ENCODE measurements at places on chromosomes 4 and X.

DNA sequence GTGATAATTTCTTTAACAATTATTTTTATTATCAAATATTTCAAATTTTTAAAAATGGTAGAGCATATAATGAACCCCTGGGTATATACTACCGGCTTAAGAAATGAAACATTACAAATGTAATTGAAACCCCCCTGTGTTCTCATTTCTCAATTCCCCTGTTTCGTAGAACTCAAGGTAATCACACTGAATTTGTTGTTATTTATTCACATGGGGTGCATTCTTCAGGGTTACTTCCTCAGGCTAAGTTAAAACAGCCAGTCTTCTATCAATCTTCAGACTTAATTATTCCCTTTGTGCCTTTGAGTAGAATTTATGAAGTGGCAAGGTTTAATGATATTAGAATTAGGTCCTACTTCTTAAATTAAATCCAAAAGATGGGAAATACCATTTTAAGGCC, 128.2 kb downstream of the ANAPC10 start:
- DNase-seq = no peak

DNA sequence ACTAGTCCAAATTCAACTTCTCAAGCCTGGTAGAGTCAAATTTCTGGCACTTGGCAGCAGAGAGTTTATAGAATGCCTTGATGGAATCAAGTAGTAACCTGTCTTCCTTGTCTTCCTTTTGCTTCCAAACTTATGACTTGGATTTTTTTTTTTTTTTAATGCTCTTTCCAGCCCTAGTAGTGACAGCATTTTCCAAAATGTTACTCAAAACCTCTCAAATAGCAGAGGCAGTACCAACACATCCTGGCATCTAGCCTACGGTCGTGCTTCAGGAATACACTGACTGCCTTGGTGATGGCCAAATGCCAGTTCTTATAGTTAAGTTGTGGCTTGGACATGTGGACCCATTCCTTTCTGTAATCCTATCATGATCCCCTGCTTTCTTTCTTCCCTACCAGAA, 46.0 kb downstream of the GALNT7 start:
- no peak for DNase-seq

DNA sequence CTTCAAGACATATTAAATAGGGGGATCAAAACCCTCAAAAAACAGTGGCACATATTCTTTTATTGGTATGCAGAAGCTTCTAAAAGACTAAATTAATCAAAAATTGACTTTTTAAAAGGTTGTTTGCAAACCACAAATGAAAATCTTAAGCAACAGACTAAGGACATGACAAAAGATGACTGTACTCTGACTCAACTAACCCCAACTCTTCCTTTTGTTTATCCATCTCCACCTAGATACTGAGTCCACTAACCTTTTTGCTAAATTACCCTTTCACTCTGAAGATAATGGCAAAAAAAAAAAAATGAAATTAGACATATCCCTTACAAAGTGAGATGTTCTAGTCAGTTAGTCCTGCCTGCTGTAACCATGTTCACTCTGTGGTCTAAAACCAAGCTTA, 91.6 kb upstream of the NLRP2B start:
- no peak for DNase-seq

GRCh38 chr4:53141308-53141707, 224.6 kb downstream of the SCFD2 start:
- no peak for DNase-seq

DNA sequence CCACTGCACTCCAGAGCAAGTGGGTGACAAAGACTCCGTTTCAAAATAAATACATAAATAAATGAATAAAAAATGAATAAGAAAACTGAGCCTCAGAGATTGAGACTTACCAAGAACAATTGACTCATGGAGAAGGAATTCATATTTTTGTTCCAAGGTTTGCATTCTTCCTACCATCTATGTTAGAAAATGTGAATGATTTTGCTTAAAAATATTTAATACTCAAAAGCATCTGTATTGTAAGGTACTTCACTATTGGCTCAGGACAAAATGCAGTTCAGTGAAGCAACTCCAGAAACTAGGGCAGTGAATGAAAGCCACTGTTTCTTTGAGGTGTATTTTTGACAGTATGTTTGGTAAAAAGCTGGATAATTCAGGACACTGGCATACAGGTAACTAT, 54.1 kb downstream of the XAGE2 start:
- no peak for DNase-seq

GRCh38 chrX:152901816-152902501, 4.1 kb downstream of the ZNF185 start:
- DNase-seq = no peak

GRCh38 chr4:36137336-36137735, 107.0 kb downstream of the ARAP2 start:
- DNase-seq = no peak

DNA sequence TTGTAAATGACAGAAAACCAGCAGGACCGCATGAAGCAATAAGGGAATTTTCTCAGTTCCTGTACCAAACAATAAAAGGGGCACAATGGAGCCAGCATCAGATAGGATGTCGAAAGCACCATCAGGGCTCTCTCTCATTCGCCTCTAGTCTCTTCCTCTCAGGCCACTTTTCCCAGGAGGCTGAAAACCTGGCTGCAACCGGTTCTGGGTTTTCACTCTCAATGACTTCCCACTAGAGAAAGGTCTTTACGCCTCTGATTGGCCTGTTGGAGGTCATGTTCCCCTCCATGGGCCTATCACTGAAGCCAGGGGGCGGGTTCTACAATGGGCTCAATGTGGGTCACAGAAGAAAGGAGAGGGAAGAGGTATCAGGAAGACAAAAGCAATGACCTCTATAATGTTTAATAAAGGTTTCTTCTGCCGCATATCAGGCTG, 29.3 kb downstream of the ZNF827 start:
- no peak for DNase-seq

DNA sequence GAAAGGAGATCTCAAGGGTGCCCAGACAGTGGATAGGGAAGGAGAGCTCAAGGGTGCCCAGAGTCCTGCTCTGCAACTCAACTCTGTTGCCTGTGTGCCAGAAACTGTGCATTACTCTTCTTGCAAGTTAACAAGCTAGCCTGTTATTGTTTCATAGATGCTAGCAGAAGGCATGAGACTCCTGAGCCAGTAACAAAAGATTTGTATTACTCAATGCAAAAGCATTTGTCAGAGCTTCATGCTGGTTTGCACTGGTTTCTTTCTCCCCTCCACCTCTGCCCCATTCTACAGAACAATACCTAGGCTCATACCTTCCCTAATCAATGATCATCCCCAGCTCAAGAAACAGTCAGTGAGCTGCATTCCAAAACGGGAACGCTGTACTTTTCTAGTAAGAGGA, 124.5 kb upstream of the NEIL3 start:
- no peak for DNase-seq

GRCh38 chr4:10342866-10343265, 114.4 kb downstream of the ZNF518B start:
- DNase-seq = no peak

DNA sequence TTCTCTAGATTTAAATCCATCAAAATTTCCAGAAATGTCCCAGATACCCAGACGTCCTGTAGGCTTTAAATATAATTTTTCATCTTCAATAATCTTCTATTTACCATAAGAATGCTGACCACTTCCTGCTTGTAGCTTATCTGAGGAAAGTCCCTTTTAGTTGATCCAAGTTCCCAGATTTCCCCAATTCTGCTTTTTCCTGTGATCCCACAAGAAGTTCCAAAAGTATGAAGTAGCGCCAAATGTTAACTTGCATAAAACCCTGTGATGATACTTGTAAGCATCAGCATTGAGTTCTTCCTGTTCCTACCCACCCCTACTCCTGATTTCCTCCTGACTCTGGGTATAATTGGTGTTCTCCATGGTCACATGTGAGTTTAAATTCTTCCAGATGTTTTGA, 10.6 kb upstream of the TLR8 start:
- no peak for DNase-seq

GRCh38 chrX:124557976-124558375, 211.6 kb downstream of the SH2D1A start:
- no peak for DNase-seq

- no peak for DNase-seq
Measured at GRCh38 chr4:101540336-101540735, 193.0 kb upstream of the PPP3CA start.

- no peak for DNase-seq
Measured at GRCh38 chr4:11467931-11468330, 39.2 kb upstream of the HS3ST1 start.

DNA sequence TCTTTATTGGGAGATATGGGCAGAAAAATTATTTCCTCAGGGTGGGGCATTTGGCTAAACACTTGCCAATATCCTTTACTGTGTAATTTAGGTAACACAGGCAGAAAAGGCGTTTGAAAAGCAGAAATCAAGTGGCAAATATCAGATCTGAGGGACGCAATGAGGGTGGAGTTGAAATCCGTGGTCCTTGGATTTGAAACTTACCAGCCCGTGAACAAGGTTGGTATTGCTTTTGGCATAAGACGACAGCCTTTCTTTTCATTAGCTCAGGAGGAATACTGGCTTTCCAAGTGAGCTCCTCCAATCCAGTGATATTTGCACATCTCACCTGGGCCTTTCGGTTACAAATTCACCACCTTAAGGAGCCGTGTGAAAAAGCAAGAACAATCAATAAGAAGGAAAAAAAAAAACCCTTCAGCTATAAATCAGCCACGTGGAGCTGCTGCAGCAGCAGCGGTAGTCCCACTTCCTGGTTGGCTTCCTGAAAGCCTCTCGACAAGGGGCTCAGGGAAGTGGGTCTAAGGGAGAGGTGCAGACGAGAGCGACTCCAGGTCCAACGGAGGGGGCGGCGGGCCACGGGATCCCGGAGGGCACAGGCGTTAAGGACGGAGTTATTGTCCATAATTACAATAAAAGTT, 734 bp upstream of the GALNT7 start:
- DNase-seq = no peak

DNA sequence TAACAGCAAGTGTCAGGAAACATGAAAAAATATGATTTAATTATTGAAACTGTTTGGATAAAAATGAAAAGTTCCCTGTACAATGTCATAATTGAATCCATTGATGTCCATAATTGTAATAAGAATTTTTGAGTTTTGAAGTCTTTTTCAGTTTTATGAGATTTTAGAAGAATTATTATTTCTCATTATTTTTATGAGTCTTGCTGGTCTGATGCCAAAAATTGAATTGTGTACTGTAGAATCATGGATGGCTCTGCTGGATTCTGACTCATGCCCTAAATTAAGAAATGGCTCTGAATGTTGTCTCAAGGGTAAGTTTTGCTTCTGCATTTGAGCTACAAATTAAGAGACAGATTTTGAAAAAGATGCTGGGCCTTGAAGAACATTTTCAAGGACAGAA, 132.8 kb upstream of the MAP9 start:
- DNase-seq = no peak

- peak; percentile 21 for DNase-seq
Measured at GRCh38 chr4:45062935-45063545, 336.7 kb upstream of the GNPDA2 start.

DNA sequence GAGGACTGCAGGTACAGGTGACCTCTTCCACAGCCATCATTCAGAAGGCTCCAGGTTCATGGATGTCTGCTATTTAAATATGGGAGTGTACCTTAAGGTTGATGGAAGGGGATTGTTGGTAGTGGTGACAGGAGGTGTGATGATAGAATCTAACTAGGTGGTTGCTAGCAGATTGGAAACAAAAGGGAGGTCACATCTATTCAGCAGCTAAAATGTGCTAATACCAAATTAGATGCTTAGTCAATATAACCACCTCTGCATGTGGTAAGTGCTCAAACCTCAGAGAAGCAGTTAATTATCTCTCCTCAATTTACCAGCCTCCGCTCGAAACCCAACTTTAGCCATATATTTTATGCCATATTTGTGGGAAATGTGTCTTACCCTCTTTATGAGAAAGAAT, 98.7 kb upstream of the CCSER1 start:
- DNase-seq = no peak

DNA sequence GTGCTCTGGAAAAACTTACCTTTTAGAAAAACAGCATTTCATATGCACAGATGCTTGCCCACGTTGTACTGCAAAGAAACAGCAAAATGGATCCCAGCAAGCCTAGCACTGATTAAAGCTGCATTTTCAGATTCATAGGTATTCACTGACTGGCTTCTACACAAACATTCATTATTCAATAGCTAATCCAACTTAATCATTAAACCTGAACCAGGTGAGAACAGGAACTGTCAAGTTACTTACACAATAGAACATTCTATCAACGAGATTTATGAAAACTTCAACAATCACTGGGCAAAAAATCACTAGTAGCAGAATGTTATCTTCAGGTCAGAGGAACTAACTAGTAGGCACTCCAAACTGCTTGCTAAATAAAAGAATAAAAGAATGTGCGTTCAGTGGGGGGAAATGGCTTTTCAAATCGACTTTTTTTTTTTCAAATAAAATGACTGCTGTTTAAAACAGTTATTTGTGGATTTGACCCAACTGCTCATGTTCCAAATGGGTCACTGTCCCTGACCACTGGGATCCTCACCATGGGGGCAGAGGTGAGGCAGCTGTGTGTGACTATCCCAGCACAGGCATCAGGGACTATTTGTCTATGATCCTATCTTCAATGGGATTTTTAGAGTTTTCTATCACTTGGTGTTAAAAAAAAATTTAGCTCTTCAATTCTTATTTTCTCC, 42.3 kb downstream of the STX18 start:
- DNase-seq = no peak

DNA sequence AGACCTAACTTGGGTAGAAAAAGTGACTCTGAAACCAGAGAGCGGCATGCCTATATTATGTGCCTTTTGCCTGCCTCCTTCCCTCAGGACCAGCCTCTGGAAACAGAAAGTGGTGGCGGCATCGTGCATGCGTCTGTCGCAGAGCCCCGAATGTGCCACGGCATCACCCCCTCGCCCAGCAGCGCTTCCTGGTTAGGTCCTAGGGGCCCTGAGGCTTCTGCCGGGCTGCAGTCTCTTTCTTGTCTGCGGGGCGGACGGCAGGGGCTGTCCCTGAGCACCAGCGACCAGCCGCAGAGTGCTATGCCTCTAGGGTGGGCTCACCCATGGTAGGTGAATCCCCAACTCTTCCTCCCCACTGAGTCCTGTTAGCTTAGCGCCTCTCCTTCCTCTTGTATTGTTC, 68.7 kb downstream of the VSIG4 start:
- no peak for DNase-seq

DNA sequence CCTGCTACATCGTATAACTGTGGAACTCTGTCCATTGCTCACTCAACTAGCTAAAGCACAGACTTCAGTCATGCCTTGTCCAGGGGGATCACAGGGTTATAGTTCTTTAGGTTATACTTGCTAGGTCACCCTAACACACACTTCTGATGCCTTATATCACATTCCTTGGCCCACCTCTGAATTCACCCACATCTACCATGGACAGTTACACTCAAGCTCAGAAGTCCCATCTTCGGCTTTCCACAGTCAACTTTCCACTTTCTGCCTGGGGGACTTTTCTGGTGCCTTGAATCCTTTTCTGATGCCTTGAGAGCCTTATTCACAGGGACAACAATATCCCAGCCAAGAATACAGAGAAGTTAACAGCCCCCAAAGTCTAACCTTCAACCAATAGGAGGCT, 129.2 kb upstream of the MAOA start:
- no peak for DNase-seq

GRCh38 chr4:17580969-17581368, 4.0 kb downstream of the LAP3 start:
- no peak for DNase-seq
